CD4-positive, CD25-positive, alpha-beta regulatory T cell (primary cell): ENCODE measurements at places on chromosomes 4 and X. TPM values are rescaled to one million over a fixed set of nuclear protein-coding genes. Genes with fewer than 3 reads are reported as not detected.
A peak's percentile ranks its signal among the peaks of the same experiment; 100 is the strongest.

The MAGEB3 gene
- not detected for total RNA-seq

The SPIN2A gene
- 0.81 TPM for total RNA-seq

The AWAT2 gene
- total RNA-seq, result not detected

The HHIP gene
- not detected for total RNA-seq

The TCEAL2 gene
- total RNA-seq, result not detected

The MAGEA3 gene
- not detected for total RNA-seq

The CTAG2 gene
- total RNA-seq, result not detected

GRCh38 chr4:1842993-1843448 is 12.9 kb downstream of the LETM1 start:
- no peak for DNase-seq

- DNase-seq, result no peak
These were observed 222.1 kb upstream of the RPL34 start for GRCh38 chr4:108398316-108398715.

DNA sequence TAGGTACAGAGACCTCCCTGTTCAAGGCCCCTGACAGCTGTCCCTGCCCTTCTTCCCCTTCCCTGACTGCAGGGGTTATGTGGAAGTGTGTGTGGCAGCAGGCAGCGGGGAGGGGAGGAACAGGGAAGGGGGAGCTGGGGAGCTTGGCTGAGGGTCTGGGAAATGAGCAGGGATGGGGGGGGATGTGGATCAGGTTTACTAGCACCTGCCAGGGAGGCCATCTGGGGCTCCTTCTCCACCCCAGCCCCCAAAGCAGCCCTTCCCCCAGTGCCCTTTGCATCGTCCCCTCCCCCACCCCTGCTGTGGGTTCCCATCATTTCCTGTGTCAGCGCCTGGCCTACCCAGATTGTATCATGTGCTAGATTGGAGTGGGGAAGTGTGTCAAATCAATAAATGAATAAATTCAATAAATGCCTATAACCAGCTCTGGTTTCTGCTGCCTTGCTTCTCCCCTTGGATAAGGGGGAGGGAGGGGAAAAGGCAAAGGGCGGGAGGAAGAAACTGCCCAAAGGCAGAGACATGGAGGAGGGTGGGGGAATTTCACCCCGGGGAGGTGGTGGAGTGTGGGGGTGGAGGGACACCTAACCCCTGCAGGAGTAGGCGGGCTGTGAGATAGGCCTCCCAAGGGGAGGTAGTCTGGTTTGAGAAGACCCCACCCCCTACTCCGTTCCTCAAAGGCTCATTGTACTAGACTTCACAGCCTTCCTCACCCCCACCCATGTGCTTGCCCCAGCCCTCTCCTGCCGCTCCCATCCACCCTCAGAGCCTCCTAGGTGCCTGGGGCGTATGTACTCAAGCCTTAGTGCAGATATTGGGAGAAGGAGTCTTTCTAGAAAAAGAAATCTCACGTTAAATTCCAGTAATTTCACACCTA is 3.2 kb downstream of the CXorf65 start:
- DNase-seq, result peak; percentile 71

GRCh38 chrX:13345037-13345436 is 25.2 kb upstream of the ATXN3L start:
- no peak for DNase-seq

- no peak for DNase-seq
These were observed 70.7 kb downstream of the EVC start for GRCh38 chr4:5781691-5782090.

DNA sequence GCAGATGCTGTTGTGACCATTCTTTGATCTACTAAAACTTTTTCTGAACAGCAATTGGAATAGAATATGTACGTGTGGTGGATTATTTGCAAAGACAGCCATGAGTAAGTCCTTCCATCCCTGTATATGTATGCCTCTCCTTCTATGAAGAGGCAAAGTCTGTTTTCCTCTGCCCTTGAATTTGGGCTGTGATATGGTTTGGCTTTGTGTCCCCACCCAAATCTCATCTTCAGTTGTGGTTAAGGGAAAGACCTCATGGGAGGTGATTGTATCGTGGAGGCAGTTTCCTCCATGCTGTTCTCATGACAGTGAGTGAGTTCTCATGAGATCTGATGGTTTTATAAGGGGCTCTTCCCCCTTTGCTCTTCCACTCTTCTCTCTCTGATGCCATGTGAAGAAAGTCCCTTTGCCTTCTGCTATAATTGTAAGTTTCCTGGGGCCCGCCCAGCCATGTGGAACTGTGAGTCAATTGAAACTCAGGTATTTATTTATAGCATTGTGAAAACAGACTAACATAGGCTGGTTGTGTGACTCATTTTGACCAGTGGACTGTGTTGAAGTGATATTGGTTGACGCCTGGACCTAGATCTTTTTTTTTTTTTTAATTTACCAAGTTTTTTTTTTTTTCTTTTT is 108.3 kb upstream of the CAMK2D start:
- no peak for DNase-seq
